ENCODE measurements at places on chromosomes 4 and X.

GRCh38 chr4:18626366-18626765, 604.8 kb upstream of the LCORL start:
- no peak for DNase-seq

DNA sequence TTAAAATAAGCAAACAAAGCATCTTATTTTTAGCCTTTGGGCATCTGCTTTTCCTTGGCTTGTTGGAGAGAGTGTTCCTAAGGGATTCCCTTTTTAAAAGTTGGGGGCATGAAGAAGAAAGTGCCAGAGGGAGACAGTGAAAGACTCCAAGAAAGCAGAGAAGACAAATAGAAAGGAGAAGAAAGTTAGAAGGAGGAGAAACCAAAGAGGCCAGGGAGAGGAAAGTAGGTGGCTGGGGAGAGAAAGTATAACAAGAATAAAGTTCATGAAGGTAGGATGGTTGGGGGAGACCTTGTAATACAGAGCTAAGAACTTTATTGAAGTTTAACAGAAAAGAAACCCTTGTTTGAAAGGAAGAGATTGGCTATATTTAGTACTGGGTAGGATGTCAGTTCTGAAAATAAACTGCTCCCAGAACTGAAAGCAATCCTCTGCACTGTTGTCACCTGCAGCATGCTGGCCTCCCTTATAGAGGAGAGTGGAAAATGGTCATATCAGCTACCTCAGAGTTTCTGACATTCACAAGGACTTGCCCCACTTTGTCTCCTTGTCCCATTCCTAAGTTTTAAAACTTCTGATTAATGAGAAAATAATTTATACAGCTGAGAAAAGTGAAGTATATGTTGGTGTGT, 125.3 kb upstream of the VAMP7 start:
- DNase-seq = no peak

GRCh38 chr4:88166608-88167007, 8.2 kb upstream of the ABCG2 start:
- DNase-seq = no peak

DNA sequence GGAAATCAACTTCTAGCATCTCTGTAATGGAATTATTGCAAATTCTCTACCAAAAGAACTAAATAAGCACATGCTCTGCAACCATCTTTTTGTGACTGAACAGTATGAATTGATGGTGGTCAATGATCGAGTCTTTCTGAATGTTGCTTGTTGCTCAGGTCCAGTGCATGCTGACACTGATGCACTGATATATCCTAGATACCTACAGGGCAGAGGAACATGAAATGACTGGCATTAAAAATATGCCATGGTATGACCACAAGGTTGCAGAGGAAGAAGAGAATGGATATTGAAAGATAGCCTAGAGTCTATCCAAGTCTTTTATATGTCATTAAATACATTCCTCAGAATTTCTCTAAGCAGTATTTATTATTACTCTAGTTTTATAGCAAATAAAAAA, 692.8 kb upstream of the TENM3 start:
- DNase-seq = no peak

DNA sequence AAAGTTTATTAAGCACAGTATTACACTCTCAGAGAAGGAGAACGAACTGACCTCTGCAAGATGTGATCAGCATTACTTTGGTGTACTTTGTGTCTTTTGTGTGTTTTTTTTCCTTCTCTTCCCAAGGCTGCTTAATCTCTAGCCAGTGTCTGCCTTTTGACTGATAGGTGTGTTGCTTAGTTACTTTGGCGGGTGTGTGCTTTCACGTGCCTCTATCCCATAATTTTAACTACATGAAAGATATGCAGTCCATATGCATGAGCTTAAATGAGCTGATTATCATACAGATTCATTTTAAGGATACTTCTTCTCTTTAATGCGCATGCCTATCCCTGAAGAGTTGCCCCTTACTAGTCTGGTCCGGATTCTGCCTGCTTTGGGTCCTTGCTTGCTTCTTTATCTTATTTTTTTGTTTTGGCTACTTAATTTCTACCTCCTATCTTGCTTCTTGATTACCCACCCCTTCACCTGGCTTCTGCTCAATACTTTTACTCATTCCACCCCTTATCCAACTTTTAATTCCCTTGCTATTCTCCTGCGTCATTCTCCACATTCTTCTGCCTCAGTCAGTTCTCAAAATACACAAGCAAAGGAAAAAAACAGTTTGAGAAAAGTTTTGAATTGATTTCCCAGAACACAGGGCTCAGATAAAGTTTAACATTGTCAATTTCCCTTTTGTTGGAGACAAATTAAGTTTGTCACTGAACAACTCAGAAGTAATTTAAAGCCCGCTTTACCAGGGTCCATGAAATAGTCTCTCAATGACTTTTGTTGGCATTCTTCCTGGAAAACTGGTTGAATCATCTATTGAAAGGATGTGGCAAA, 182.0 kb downstream of the TENT5D start:
- no peak for DNase-seq

DNA sequence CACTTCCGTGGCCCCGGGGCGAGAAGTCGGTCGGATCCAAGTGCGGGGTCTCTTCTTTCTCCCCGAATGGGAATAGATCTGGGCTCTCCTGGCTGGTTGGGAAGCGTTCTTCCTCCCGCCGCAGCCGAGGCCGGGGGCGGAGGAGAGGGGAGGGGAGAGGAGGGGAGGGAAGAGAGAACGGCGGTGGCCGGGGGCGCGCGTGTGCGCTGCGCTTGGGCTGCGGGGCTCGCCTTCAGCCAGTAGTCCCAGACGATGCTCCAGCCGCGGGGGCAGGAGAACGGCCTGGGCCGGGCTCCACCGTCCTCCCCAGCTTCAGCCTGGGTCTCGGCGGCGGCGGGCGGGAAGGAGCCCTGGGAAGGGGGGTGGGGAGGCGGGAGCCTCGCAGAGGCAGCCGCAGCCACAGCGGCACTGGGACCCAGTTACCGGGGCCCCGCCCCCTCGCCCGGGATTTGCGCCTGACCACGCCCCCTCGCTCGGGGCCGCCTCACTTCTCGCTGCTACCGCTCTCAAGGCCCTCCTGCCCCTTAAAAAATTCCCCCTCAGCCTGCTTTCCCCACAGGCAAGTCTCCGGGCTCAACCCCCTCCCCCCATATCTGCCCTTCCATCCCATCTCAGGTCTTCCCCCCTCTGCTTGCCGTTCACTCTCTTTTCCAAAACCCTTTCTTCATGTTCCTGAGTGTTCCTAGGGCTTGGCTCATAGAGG, at the start of gene FGD1:
Gene FGD1 (minus strand): TSS at position 421 of the 703 bp plus-strand sequence. CDS start 802 bp downstream, outside the sequence.
- DNase-seq = peak; percentile 90

GRCh38 chr4:109708990-109709389, 5.7 kb upstream of the CASP6 start:
- DNase-seq = no peak

- no peak for DNase-seq
These were observed 296.6 kb downstream of the CHIC1 start for GRCh38 chrX:73859622-73860021.
